Left lobe of liver (tissue), 2 donors: ENCODE measurements at places on chromosomes 11 and 22.

DNA sequence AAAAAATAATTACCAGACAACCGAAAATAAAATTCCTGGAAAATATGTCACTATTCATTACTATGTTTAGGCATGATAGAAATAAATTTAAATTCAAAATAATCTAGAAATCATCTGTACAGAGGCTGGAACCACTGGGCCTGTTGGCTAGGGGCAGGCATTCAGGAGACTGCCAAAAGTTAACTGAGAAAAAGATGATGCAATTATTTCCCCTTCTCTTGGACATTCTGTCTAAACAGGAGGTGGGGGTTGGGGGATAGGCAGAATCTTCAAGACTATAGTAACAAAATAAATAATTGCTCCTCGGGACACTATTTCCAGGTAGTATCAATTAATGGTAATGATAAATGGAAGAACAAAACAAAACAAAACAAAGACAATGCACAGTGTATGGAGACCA, 14.1 kb downstream of the BTBD10 start:
- no peak for DNase-seq

GRCh38 chr11:78795621-78796261, 221.1 kb upstream of the NARS2 start:
- no peak for DNase-seq

DNA sequence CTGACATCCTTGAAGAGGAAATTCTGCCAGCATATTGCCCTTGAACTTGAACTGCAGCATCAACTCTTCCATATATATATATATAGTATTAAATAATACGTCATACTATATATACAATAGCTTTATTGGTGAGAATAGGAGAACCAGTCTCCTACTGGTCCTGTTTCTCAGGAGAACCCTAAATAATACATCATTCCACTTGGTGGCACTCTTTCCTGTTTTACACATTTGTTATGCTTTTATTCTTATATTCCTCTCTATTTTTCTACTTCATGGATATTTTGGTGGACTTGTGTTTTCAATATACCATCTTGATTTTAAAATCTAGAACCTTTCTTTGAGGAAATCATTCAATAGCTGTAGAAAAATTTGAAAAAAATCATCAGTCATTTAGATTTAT, 193.3 kb downstream of the TRPC6 start:
- DNase-seq: no peak

- no peak for DNase-seq
These were observed 149.9 kb downstream of the PKNOX2 start for GRCh38 chr11:125314276-125315078.

DNA sequence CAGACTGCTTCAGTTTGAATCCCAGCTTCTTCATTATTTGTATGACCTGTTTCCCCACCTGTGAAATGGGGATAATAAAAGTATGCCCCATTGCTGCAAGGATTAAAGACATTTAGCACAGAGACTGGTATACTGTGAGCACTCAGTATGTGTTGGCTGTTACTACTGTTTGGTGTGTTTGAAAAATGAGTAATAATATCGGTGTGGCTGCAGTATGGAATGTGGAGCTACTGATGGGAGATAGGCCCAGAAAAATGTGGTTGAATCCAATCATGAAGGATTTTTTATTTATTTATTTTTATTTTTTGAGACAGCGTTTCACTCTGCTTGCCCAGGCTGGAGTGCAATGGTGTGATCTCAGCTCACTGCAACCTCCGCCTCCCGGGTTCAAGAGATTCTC, 9.1 kb upstream of the C1QTNF4 start:
- no peak for DNase-seq
